ENCODE measurements at places on chromosomes 6 and 20.

DNA sequence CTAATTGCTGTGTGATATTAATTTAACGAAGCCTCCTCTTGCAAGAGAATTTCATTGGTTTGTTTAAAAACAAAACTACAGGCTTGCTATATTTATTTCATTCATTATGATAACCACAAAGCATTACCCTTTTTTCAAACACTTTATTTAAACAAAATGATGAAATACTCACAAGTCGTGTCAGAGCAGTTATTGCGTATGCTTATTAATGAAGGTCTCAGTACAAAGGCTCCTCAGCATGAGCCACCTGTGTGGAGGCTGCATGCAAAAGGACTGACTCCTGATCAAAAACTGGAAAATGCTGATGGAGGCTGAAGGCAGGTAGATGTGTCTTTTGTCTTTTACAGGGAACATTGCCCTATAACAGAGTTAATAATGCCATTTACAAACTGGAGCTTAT is 130.5 kb downstream of the CRYBG1 start:
- H3K36me3 ChIP-seq, result no peaks in the 10 kb centered on the region
- H3K27ac ChIP-seq, result no peak overlapping the region
- peaks cover 4% of the 10 kb centered on the region for H3K4me1 ChIP-seq
- H3K4me3 ChIP-seq, result no peak overlapping the region
- peaks cover 10% of the 10 kb centered on the region for H3K27me3 ChIP-seq
- DNase-seq, result no peak

- H3K36me3 ChIP-seq, result no peaks in the 10 kb centered on the region
- H3K27ac ChIP-seq, result no peak overlapping the region
- H3K4me3 ChIP-seq, result no peak overlapping the region
- no peaks in the 10 kb centered on the region for H3K4me1 ChIP-seq
Observed at GRCh38 chr6:77095936-77096627, 367.2 kb downstream of the HTR1B start.

DNA sequence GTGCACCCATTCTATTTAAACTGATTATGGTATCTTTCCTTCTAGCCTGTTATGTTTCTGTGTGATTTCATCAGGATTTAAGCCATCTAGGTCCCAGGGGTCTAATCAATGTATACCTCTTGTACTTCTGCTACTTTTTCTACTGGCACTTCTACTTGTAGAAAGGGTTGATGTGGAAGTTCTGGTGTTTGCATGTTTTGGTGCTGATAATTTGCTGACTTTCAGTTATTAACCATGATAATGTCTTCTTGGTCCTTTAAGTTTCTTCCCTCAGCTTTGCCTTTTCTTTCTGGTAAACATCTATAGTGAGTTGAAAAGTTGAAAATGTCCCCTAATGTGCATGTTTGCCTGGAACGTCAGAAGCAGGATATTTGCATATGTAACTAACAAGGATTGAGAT is 390.6 kb upstream of the MAP3K7 start:
- no peak overlapping the region for H3K27ac ChIP-seq
- no peaks in the 10 kb centered on the region for H3K4me1 ChIP-seq
- H3K4me3 ChIP-seq, result no peak overlapping the region
- no peaks in the 10 kb centered on the region for H3K36me3 ChIP-seq

- peak overlapping the region; percentile 87 for H3K27ac ChIP-seq
- peaks cover 46% of the 10 kb centered on the region for H3K36me3 ChIP-seq
- H3K4me3 ChIP-seq, result peak overlapping the region; percentile 24
Observed at GRCh38 chr20:1674361-1674760, 16.8 kb upstream of the SIRPG start.

DNA sequence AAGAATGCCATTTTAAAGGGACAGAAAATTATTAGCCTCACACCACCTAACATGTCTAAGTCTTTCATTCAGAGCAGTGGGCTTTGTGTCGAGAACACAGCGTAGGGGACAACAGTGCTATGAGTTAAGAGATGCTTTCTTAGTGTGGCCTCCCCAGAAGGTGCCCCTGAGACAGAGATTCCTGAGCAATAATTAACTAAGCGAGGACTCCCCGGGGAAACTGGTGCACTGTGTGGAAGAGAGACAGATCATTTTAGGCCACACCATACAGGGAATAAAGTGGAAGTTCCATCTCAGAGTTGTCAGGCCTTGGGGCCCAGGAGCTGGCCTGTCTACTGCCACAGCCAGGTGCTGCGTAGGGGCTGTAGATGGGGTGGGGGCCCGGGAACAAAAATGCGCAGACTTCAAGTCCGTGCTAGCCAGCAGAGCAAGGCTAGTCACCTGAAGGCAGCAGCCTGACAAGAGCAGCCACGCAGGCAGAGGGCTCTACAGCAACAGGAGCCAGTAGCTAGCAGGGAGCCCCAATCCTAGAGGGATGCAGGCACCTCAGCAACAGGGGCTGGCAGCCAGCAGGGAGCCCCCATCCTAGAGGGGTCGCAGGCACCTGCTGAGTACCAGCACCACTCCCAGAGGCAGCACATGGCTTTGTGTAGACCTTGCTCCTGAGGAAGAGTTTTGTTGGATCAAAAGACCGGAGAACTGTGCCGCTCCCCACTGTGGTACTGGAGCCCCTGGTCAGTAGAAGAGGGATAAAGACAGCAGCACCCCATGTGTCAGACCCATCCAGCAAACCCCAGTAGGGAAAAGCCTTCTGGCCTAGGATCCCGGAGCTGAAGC is 63.0 kb upstream of the NXT1 start:
- DNase-seq, result no peak
- no peak overlapping the region for H3K4me3 ChIP-seq
- peaks cover 3% of the 10 kb centered on the region for H3K27me3 ChIP-seq
- H3K27ac ChIP-seq, result no peak overlapping the region

DNA sequence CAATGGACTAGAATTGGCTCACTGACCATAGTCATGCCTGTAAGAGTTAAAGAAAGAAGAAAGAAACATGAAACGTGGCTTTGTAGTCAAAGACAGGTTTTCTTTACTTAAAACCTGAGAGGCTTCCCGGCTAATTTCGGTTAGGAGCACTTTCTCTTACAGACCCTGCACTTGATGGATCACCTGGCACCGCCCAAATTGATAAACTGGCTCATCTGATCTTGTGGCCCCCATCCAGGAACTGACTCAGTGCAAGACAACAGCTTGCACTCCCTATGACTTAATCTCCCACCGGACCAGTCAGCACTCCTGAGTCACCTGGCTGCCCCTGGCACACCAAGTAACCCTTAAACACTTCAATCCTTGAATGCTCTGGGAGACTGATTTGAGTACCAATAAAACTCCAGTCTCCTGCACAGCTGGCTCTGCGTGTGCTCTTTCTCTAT is 12.3 kb downstream of the TMEM14B start:
- H3K27me3 ChIP-seq, result no peaks in the 10 kb centered on the region
- no peak for DNase-seq
- no peak overlapping the region for H3K27ac ChIP-seq

DNA sequence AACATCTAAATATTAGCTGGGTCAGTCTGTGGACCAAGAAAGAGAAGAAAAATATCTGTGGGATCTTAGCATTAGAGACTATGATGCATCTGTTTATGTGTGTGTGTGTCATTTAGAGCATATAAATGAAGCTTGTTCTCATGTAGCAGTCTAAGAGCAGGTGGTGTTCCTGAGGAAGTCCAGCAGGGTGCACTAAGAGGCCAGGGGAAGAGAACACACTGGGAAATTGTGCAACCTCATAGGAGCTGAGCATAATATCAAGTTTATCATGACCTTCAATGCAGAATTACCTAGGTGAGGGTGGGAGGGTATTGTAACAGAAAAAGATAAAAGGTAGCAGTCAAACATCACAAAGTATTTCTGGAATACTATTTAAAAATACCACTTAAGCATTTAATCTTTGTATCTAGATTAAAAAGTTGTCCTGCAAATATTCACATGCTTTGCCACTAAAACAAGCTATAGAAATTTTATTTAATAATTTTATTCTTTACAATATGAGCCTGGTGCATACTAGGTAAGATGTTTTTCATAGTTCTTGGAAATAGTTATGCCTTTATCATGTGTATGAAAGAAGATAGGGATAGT is 80.5 kb downstream of the SMPDL3A start:
- DNase-seq, result no peak
- no peaks in the 10 kb centered on the region for H3K27me3 ChIP-seq
- H3K36me3 ChIP-seq, result no peaks in the 10 kb centered on the region
- no peaks in the 10 kb centered on the region for H3K4me1 ChIP-seq

DNA sequence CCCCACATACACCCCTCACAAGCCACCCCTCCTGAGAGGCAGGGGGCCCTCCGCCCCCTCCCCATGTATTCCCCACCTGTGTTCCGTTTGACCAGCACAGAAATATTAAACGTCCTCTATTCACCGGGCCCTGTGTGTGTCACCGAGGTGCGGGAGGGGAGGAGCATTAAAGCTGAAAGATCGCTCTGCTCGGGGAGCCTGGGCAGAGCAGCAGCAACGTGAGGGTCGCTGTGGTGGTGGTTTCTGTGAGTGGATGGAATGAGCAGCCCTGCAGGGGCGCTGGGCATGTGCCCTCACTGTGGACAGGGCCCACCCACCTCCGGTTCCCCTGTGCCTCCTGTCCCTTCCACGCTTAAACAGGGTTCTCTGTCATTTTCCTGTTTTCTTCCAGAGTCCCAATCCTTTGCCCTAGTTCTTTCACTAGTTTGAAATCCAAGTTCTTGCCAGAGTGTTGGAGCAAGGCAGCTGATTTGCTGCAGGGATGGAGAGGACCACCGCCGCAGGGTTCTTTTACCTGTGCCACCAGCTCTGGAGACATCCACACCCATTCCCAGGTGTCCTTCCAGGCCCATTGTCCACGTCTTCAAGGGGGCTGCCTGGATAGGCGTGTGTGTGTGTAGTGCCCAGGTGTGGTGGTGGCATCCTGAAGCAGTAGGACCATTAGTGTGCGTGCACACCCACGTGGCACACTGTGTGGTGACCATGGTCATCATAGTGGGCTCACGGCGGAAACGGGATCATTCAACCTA is 37.6 kb upstream of the MDFI start:
- DNase-seq, result no peak
- no peak overlapping the region for H3K4me3 ChIP-seq
- no peaks in the 10 kb centered on the region for H3K36me3 ChIP-seq
- peaks cover 2% of the 10 kb centered on the region for H3K4me1 ChIP-seq
- no peak overlapping the region for H3K27ac ChIP-seq

- H3K27ac ChIP-seq, result no peak overlapping the region
- no peak for DNase-seq
- peaks cover 4% of the 10 kb centered on the region for H3K4me1 ChIP-seq
- H3K4me3 ChIP-seq, result no peak overlapping the region
- H3K36me3 ChIP-seq, result no peaks in the 10 kb centered on the region
Observed at GRCh38 chr6:25377664-25378063, 98.5 kb downstream of the CARMIL1 start.

DNA sequence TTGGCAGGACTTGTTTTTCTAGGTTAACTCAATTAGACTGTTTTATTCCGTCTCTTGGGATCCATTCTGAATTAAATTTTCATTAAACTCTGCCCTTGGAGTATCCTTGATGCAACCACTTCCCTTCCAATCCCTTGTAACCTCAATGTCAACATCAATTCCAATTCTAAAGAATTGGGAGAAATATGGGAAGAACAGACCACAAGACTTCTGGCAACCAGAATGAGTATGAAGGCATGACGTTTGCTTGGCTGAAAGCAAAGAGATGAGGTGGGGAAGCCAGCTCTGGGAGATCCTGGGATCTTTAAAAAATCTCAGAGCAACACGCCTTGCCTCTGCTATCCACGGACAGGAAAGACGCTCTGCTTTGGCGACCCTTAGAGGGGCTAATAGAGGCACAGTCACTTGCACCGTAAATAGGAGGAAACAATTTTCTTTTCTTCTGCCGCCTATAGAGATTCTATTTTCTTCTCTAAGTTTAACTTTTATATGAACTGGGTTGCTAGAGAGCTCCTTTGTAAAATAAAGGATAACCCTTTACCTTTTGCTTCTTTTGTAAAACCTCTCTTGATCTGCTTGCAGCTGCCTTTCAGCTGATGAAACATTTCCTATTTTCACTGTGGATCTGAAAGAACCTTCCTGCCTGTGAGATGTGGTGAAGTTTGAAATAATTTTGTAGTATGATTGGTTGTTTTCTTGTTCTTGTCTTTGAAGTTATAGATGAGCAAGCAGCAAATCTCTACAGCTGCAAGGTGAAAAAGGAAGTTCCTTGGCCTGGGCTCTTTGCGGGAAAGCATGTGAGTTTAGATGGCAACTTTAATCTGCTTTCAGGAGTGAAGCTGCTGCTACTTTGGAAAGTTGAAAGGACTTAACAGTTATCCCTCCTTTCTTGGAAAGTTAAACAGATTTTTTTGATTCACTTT is at the start of gene ASIP:
Gene ASIP (plus strand): TSS at position 731 of the 923 bp plus-strand sequence. CDS start 18,952 bp downstream, outside the sequence.
- peaks cover 28% of the 10 kb centered on the region for H3K4me1 ChIP-seq
- peak within 1 kb of the TSS; percentile 25 for H3K4me3 ChIP-seq
- peak within 1 kb of the TSS; percentile 50 for H3K27ac ChIP-seq
- peak; percentile 28 for DNase-seq

DNA sequence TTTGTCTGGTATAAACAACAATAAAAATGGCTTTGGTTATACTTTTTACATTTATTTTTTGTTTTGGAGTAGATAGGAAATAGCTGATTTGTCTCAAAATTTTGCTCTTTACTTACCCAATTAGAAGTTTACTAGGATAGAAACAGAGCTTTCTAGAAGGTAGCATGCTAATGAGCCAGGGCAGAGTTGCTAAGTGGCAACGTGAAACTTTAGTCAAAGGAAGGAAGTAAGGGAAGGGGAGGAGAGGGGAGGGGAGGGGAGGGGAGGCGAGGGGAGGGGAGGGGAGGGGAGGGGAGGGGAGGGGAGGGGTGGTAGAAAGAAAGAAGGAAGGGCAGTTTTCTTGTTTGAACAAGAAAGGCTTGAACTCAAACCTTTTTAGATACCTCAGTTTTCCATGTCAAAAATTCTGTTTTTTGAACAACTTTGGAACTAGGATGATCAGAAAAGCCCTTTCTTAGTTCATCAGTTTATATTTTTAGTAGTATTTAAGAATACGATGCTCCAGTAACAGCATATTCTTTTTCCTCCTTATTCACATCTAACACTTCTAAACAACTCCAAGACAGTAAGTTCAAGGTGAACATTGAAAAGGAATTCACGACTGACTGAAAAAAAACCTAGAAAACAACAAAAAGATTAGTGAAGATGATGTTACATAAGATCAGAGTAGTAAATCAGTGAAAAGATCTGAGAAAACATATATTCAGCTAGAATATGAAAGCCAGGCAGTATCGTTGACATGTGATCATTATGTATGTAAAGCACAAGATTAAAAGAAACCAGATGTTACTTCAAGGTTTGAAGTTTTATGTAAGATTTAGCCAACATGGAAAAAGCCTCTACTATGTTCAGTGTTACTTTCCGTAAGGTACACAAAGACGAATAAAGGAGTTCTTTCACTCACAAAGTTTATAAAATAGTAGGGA is 263.4 kb downstream of the ARHGAP18 start:
- H3K36me3 ChIP-seq, result peaks cover 6% of the 10 kb centered on the region
- no peak for DNase-seq
- no peak overlapping the region for H3K4me3 ChIP-seq
- peaks cover 53% of the 10 kb centered on the region for H3K4me1 ChIP-seq

- no peaks in the 10 kb centered on the region for H3K27me3 ChIP-seq
- H3K27ac ChIP-seq, result no peak overlapping the region
- DNase-seq, result no peak
- H3K4me3 ChIP-seq, result no peak overlapping the region
Observed at GRCh38 chr6:9370480-9370879, 935.1 kb upstream of the SLC35B3 start.

Data from activated naive CD4-positive, alpha-beta T cell treated with anti-CD3 and anti-CD28 coated beads, Interleukin-2, amount 10 ng/mL, durations not matched to agents 7 days and 5 days (primary cell).